Germinal center (tissue), 1 donor: ENCODE measurements at places on chromosomes 3 and 15.

- no peak for DNase-seq
Measured at GRCh38 chr15:45155739-45156138, 25.9 kb downstream of the DUOX1 start.

GRCh38 chr3:126533506-126533905 lies 9.6 kb downstream of the CHST13 start:
- no peak for DNase-seq

- no peak for DNase-seq
Measured at GRCh38 chr3:139846729-139847128, 88.3 kb upstream of the CLSTN2 start.

DNA sequence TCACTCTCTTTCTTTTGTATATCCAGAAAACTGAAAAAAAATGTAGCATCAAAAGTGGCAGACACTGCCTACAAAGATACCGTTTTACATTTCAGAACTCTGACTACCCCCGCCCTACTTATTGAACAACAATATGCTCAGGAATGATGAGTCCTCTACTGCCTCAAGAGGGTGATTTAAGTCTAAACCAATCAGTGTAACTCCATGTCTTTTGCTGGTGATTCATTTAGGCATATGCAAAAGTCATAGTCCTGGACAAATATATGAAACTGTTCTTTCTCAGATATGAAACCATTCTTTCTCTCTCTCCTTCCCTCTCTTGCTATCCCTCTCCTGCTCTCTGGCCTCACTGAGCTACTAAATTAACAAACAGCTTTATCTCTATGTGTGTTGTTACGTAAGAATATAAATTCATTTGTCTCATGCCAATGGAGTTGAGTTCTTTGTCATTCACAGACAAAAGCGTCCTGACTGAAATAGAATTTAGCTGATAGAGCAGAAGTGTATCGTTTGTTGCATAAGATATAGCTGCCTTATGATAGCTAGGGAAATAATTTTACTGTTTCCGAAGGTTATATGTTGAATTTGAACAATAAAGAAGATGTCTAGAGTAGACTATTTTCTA lies 133.7 kb upstream of the OSTN start:
- no peak for DNase-seq

DNA sequence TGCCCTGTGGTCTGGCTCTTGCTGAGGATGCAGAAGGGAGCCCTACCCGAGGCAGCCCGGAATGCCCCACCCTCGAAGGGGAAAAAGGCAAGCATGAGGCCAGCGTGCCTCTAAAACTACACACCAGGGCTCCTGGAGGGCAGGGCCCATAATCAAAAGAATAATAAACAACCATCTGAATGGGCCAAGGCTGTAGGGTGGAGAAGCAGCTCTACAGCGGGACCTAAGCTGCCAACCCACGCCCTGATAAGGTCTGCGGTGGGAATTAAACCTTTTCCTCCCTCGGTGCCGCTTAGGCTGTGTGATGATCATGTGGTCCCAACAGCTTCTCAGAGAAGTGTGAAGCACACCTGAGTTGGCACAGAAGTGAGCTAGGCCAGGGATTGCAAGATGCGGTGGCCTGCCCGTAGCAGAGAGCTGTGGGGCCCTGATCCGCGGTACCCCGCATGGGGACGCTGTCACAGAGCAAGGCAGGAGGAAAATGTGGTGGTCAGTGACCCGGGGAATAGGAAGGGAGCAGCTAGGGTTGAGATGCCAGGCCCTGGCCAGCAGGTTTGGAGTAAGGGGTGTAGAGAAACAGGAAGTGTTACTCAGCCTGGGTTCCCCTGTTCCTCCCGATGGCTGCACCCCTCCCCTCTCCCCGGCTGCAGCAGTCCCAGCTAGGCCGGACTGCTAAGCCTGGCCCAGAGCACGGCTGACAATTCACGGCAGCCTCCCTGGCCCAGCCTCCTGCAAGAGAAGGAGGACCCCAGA lies 1.1 kb upstream of the C15orf62 start:
- DNase-seq: peak; percentile 71

DNA sequence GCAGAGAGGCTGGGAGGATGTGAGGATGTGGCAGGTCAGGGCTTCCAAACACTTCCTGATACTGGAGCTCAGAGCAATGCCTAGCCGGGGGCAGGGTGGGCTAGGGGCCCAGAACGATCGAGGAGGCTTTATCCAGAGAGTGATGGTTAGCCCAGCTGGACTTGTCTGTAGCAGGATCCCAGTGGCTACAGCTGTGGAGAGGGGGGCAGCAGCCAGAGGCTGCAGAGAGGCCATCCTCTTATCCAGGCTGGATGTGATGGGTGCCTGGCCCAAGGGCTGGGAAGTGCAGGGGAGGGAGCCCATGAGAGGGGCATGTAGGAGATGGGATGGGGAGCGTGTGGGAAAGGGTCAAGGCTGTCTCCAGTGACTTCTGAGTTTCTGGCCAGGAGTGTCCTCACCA lies 4.6 kb downstream of the PARP3 start:
- DNase-seq: no peak

GRCh38 chr3:168077091-168077490 lies 18.6 kb downstream of the GOLIM4 start:
- DNase-seq: no peak
